ENCODE measurements at places on chromosomes 5 and 9.

DNA sequence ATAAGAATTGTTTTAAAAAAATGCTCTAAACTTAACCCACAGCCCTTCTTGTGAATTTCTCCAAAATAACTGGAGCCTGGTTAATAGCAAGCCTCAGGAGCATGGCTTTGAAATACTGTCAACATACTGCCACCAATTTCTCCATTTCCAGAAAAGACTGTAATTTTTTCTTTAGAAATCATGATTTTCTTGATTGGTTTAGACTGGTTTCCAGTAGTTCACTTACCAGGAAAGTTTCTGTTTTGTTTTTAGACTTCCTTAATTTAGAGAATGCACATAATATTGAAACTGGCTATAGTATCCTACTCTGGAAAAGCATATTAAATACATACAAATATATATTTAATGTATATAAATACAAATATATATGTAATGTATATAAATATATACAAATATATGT is 4.5 kb upstream of the CD274 start:
- DNase-seq = no peak

- DNase-seq = peak; percentile 6
These were observed 614.3 kb downstream of the ACTL7B start for GRCh38 chr9:108241384-108242073.

DNA sequence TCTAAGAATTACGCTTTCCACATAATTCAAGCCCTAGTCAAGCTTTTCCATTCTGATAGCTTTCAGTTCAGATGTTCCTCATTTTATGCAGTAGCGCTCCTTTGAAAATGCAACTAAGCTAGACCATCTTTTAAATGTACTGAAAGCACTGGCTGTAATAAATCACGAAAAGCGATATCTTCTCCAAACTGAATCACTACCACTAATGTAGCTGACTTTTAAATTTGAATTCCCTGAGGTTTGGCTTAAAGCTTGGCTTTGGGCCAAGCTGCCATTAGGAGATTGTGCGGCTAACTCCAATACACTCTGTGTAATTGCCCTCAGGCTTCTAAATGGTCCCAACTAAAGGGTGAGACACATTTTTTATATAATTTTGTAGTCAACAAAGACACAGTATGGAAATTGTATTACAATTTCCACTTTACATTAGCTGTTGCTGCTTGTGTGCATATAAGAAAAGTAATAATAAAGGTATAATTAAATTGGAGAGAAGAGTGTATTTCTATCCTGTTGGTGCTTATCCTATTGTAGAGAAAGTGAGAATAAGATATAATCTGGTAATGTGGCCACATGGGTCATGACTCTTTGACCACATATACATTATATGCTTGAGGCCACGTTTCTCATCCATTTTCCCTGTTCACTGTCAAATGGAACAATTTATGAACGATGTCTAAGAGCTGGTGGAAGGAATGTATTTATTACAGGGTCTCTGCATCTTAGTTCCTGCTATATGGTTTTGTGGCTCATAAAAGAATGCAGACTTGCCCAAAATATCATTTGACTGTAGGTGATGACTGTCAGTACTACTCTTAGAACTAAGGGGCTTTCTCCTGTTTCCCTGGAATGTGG is 118.7 kb upstream of the TAF11L2 start:
- DNase-seq = peak; percentile 77

- peak; percentile 6 for DNase-seq
These were observed 22.9 kb upstream of the NREP start for GRCh38 chr5:111779922-111780292.

- DNase-seq = no peak
These were observed 24.5 kb upstream of the NRARP start for GRCh38 chr9:137326445-137327065.

DNA sequence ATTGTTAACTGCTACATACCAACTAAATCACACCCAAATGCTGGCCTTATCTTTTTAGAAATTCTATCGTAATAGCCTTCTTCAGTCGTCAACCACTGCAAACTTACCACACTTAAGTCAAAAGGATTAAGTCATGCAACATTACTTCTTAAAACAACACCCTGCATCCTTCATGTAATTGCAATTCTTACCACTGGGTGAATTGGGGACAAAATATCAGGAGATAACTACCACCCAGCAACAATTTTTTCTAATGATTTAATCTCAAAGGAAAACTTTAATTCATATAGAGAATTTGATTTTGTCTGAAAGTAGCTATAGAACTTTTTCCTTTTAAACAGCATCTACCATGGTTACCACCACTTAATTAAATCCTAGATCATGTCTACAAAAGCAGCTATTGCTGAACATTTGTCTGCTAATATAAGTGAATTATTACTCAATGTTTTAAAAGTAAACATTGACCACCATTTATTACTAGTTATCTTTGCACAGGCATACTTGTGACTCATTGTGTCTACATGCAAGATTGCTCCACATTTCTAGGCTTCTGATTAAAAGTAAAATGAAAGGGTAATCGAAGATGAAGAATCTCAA is 10.5 kb downstream of the MLLT3 start:
- peak; percentile 3 for DNase-seq

DNA sequence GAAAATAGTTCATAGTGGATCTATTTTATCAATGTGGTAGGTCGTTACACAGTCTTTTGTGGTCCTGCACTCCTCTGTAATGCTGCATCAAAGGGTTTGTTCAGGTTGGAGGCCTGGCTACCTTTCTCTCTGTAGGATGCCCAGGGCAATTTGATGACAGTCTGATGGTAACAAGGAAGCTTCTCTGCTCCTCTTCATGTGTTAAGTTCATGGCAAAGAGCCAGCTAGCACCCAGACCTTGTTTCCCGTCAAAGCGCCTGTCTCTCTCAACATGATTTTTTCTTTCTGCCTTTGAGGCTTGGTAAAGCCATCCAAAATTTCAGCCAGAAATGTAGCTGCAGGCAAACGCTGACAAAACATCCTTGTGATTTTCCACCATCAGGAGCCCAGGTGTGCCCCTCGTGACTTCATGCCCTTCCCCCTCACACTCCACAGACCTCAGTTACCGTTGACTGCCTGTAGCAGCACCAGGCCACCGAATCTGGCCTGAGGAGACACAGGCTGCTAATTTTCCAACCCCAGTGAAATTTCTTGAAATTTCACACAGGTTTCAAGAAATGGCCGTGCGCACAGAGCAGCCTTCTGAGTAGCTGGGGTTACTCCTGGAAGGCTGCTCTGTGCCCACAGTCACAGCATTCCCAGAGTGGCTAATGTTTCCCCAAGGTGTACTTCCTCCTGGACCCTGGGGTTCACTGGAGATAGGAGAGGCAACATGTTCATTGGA is 292.7 kb downstream of the CWC27 start:
- no peak for DNase-seq

- no peak for DNase-seq
These were observed 358.2 kb upstream of the MEF2C start for GRCh38 chr5:89241186-89241585.

DNA sequence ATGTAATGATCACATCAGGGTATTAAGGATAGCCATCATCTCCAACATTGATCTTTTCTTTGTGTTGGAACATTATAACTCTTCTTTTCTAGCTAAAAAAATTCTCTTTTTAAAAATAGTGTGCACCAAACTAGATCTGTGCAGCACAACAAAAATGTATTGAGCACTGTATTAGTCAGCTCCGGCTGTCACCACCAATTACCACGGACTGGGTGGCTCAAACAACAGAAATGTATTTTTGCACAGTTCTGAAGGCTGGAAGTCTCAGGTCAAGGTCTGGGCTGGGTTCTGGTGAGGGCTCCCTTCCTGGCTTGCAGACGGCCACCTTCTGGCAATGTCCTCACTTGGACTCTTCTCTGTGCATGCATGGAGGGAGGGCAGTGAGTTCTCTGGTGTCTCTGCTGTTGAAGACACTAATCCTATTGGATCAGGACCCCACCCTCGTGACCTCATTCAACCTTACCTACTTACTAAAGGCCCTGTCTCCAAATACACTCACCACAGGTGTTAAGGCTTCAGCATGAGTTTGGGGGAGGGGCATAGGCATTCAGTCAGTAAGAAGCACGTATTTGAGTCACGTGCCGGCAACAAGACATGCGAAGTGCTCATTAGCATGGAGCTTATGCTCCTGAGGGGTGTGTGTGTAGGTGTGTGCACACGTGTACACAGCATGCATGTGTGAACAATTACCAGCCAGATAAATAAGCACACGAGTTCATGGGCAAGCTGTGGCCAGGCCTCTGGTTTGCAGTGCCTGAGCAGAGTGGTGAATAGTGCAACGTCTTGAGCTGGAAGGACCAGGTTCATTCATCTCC is 89.4 kb upstream of the SH3PXD2B start:
- peak; percentile 43 for DNase-seq

- DNase-seq = no peak
These were observed 56.6 kb downstream of the SMIM23 start for GRCh38 chr5:171841984-171842776.

- no peak for DNase-seq
These were observed 44.7 kb upstream of the ICE1 start for GRCh38 chr5:5377780-5378179.

GRCh38 chr5:164578911-164579310 is 1073.5 kb downstream of the MAT2B start:
- DNase-seq = no peak

- DNase-seq = peak; percentile 60
These were observed 681 bp downstream of the FNIP1 start for GRCh38 chr5:131795879-131796792.

GRCh38 chr5:173920866-173921555 is 32.9 kb downstream of the CPEB4 start:
- no peak for DNase-seq

DNA sequence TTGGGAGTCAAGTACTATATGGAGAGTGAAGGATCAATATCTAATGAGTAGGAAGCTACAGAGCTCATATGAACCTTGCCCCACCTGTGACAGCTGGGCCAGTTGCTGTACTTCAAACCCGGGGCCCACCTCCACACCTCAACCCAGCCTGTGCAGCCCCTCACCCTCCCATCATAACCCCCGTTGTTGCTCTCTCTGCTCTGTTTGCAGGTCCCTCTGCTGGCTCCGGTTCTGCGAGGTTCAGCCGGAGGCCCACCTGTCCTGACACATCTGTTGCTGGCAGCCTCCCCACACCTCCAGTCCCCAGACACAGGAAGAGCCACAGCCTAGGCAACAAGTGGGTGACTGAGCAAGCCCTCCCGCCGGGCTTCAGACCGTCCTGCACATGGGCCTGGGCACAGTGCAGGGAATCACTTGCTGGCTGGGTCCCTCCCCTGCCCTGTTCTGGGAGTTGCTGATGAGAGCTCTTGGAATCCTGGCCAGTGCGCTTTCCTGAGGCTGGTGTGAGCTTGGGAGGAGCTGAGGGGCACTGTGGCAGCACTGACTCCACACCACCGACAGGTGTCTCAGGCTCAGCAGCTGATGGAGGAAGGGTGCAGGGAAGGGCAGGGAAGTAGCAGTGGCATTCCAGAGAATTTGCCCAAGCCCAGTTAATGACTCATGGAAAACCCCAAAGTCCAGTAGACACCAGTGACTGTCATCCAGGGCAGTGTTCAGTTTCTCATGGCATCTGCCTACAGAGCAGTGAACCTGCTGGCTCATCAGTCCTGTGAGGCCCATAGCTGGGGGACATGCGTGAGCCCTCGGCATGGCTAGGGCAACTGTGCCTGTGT is 69.5 kb upstream of the GARNL3 start:
- no peak for DNase-seq

- DNase-seq = no peak
These were observed 50.3 kb downstream of the RAD50 start for GRCh38 chr5:132607095-132607494.

DNA sequence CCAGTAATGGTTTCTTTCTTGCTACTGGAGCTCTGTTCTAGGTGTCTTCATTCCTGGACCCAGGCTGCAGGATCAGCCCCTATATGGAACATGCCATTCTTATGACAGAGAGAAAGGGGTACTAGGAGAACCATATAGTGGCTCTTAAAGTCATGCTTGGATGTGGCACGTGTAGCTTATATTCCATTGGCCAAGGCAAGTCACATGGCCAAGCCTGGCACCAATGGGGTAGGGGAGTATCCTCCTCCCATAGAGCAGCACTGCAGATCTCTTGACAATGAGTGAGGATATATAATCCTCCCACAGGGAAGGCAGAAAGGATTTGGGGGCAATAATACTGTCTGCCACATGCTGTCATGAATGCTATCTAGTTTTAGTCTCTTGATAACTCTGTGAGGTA is 193.3 kb downstream of the PALM2AKAP2 start:
- no peak for DNase-seq

DNA sequence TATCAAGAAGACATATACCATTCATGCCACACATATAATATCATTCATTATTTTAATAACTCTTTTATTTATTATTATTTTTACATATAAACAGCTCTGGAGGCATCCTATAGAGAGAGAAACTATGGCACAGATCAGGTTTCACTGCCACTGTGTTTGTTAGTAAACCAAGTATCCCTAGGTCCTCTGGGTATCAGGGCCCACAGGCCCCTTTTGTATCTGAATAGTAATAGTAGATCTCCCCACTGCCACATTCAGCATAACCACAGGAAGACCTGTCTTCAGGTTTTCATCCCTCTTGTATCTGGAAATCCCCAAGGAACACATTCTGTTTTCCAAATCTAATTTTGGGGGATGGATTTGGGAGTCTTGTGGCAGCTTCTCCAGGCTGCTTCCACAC is 94.0 kb downstream of the SPATA31D1 start:
- no peak for DNase-seq

DNA sequence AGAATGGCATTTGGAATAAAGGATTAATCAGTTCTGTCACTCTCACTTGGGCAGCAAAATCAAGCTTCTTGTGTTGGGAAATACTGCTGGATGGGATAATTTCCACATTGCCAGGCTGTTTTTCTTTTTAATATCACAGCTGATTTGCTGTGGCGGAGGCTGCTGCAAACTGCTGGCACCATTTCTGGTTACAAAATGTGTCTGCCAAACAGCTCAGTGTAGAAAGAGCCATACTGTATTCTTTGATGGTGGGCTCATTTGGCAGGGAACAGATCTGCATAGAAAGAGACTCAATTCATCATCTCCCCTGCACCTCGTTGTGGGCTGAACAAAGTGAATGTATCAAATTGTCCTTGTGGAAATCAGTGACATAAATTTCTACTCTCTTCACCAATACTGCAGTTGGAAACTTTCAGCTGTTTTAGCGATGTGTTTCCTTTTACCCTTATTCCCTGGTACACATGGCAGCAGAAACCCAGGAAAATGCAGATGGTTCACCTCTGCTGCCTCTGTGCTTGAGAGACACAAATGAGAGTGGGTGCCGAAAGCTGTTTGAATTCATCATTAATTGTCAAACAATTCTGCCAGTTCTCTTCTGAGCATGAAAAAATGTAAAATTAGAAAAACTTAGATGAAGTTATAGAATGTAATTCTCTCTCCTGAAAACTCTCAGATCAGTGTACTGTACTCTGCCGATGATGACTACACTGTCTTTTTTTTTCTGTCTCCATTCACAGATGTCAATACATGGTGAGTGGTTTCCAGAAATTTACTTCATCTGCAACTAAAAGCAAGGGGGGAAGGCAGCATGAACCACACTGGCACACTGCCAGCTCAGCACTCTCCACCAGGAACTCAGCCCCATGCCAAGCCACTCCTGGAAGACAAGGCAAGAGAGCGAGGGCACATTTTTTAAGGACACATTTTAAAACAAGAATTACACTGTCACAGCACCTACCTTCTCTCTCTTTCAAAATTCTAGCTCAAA is 75.0 kb downstream of the HMHB1 start:
- DNase-seq = peak; percentile 11
